ENCODE measurements at places on chromosomes 1 and 21. TPM values are rescaled to one million over a fixed set of nuclear protein-coding genes. Genes with fewer than 3 reads are reported as not detected.

SAMSN1 gene
- total RNA-seq = not detected

FOXD2 gene
- 0.79 TPM for total RNA-seq

DNA sequence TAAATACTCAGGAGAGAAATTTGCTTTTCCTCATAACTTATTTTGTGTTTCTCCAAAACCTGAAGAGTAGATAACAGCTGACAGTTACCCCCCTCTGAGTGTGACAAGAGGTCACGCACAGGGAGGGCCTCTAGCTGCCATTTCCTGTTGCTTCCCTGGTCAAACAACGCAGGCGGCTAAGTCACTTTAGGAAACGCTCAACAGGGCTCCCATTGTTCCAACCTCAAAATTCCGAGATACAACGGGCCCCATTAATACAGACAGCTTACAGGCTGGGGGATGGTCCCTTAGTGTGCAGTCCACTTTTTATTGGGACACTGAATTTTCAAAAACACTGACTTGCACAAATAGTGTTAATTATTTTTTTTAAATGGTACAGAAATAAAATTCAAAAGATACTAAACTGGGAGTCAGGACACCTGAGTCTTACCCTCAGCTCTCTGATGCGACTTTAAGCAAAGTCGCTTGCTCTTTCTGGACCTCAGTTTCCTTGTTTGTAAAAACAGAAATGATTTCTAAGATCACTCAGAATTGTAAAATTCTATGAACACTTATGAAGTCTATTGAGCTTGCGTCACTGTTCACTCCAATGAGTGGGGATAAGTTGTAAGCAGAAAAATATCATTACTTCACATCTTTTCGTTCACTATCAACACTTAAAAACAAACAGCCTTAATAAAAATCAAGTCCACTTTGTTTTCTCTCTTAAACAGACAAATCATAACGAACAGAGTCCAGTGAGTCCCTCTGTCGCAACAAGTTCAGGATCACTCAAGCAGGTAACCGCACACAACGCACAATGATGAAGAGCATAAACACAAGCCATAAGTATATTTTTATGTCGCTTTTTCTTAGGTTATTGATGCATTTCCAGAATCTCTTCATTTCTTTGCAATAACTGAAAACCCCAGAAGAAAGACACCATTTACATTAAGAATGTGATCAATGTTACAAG, 13.5 kb downstream of the LZIC start:
- peak; percentile 98 for DNase-seq

GRCh38 chr1:15849775-15850324, 2.3 kb downstream of the SPEN start:
- peak; percentile 88 for DNase-seq

GRCh38 chr1:17574516-17574915, 35.0 kb downstream of the ARHGEF10L start:
- DNase-seq = no peak

All from SK-MEL-5 (cell line).